CD4-positive, alpha-beta T cell treated with Interleukin-2 at 100 ng/mL for 4 hours (primary cell): ENCODE measurements at places on chromosomes 7 and 10.

DNA sequence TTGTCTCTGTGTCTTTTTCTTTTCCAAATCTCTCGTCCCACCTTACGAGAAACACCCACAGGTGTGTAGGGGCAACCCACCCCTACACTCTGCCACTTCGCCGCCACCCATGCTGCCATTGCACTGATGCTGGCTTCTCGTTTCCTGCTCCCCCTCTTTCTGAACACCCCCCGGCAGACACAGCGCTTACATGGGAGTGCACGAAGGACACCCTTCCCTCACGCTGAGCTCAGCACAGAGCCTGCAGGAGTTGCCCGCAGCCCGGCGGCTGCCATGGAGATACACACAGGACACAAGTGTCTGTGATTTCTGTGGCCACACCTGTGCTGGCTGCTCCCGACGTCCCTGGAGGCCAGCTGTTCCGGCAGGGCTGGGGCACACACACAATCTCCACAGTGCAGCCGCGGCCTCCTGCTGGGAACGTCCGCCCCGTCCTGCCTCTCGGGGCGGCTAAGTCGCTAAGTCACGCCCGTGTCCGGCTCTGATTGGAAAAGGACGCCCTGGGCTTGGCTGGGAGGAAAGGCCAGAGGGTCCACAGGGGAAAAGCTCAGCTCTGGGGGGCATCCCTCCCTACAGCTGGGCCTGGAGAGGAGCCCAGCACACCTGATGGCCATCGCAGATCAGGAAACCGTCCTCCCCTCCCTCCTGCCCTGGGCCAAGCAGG, 349.8 kb downstream of the PTPRN2 start:
- no peak for DNase-seq

DNA sequence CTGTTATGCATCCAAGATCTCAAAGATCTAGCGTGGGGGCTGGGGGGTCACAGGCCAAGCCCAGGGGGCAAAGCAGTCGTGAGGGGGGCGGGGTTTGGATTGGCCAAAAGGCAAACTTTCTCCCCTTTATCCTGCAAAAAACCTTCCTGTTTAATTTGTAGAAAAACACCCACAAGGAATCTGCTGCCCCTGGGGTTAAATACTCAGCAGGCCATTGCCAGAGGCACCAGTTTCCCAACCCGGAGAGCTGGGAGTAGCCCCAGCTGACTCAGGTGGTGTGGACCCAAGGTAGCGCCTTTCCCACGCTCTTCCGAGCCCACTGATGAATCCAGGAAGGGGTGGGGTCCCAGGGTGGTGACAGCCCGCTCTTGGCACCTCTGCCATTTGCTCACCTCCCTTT, 21.4 kb downstream of the KCP start:
- DNase-seq: no peak

DNA sequence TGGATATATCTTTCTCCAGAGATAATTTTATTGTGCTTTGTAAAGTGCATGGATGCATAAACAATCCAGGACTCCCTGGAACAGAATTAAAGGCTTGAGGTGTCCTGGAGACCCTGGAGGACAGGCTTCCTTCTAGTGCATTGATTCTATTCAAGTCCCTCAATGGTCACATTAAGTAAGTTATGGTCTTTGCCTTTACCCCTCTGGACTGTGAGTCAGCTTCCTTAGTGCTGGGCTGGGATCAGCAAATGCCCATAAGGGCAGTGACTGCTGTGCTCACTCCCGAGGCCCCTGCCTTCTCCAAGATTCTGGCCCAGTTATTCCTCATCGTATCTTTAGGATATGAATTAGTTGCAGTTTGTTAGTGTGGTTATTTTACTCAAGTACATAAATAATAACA, 178.7 kb upstream of the PRSS58 start:
- no peak for DNase-seq

GRCh38 chr10:17479822-17480221, 25.4 kb upstream of the ST8SIA6 start:
- DNase-seq: no peak

DNA sequence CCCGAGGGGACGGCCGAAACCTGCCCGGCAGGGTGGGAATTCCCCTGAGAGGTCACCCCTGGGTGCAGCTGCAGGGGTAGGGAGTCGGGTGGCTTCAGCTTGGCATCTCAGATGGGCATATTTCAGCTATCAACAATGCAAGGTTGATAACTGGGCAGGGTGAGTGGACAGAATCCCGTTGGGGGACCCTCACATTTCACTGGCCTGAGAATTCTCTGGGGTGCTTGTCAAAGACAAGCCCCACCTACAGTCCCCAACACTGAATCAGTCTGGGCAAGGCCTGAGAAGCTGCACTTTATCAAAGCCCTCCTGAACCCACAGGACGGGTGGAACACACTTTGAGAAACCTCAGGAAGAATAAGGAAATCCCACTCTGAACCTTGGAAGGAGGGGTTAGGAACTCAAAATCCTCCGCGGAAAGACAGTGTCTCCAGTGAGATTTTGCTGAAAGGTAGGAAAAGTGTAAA, 3.1 kb downstream of the RGS10 start:
- no peak for DNase-seq

- no peak for DNase-seq
Measured at GRCh38 chr10:2981361-2981801, 86.0 kb upstream of the PFKP start.

- no peak for DNase-seq
Measured at GRCh38 chr7:73487486-73487885, 34.6 kb downstream of the BAZ1B start.

- no peak for DNase-seq
Measured at GRCh38 chr7:3464900-3465622, 164.0 kb downstream of the SDK1 start.

GRCh38 chr7:105788356-105788755, 88.0 kb downstream of the ATXN7L1 start:
- no peak for DNase-seq

DNA sequence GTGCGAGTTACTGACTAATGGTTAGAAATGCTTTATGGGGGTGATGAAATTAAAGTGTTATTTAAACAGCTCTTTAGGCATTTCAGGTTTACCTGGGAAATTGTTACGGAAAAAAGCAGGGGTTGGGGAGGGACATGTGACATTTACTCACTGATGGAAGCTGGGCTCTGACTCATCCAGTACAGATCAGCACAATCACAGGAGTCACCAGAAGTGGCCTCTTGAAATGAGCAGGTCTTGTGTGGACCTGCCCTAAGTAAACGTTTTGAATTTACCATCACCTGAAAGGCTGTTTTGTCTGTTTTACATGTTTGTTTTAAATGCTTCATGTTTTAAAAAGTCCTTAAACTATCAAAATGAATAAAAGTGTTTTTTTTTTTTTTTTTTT, 2.3 kb downstream of the GLRX3 start:
- peak; percentile 12 for DNase-seq

DNA sequence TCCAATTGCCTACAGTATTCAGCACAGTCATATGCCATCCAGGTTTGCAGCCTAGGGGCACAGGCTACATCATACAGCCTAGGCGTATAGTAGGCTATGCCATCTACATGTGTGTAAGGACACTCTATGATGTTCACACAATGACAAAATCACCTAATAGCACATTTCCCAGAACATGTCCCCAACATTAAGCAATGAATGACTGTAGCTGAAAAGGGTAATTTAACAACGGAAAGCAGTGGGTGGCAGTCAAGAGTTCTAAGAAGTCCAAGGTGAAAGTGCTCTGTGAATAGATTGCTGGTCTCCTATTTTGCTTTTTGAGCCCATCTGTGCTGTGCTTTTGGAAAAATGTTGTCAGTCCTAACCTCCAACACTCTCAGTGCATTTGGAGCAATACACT, 162.6 kb downstream of the KLF6 start:
- peak; percentile 17 for DNase-seq

DNA sequence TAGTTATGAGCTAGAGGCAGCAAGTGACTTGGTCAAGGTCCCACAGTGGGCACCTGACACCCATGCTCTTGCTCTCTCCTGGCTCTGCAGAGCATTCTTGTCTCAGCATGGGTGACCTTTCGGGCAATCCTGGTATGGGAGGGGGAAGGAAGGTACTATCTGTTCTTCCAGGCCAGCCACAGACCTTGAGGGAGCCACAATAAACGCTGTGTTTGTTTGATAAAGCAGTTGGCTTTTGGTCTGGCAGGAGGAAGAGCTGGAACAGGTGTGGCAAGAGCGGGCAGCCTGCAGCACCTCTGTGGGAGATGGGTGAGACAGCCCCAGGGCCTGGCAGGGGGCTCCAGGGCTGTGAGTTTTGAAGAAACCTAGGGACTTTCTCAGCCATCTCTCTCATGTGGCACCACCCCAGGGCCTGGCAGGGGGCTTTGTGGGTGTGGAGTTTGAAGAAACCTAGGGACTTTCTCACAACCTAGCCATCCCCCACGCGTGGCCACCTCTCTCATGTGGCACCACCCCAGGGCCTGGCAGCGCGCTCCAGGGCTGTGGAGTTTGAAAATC, 11.4 kb downstream of the CLDN3 start:
- DNase-seq: no peak

DNA sequence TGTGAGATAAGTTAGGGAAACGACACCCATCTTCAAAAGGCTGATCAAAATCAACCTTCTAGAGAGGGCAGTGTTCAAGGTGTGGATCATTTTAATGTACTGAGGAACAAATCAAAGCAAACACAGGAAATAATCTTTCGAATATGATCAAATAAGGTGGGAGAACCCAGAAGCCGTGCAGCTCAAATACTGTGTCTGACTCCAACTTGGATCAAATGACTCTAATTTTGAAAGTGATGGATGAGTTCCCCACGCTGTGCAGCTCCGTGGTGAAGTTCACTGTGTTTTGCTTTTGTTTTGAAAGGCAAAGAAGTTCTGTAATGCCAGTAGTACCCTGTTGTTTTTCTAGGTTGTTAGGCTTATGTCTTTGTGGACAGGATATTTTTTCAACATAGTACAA, 250.9 kb downstream of the SFMBT2 start:
- no peak for DNase-seq

DNA sequence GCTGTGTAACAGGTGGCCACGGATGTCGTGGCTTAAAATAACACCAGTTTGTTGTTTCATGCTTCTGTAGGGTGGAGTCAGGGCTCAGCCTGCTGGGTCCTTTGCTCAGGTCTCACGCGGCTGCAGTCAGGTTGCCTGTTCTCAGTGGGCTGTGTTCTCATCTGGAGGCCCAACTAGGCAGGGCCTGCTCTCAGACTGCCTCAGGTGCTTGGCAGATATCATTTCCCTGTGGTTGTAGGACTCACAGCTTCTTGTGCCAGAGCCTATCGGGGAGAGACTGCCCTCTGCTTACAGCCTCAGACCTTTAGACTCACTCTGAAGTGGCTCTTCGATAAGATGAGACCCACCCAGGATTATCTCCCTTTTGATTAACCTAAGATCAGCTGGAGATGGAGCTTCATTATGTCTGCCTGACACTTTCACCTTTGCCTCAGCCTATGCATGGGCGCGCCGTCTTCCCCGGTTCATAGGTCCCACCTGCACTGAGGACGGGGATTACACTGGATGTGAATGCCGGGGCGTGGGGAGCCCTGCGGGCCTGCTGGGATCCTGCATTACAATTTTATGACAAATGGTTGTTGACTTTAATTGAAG, 55.3 kb downstream of the INPP5A start:
- DNase-seq: no peak

- DNase-seq: no peak
Measured at GRCh38 chr10:70430493-70431445, 10.7 kb downstream of the NODAL start.

GRCh38 chr7:76281006-76281705, 21.3 kb upstream of the HSPB1 start:
- no peak for DNase-seq
